Fibroblast of lung (primary cell): ENCODE measurements at places on chromosomes 11 and 22.

DNA sequence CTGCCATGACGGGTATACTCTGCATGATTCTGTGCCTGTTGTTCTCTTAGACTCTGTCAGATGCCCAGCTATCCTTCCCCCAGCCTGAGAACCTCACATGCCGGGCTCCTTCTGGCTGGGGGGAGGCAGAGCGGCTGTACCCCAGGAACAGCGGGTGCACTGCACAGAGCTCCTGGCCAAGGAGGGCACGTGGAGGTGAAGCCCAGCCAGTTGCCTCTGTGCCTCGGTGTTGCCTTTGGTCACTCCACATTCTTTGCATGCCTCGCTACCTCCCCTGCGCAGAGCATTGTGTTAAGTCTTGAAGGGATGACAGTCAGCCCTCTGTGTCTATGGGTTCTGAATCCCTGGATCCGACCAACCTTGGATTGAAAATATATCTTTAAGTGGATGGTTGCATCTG is 77.7 kb downstream of the FEZ1 start:
- DNase-seq = no peak

GRCh38 chr11:123740787-123741158 is 687 bp downstream of the ZNF202 start:
- peak; percentile 3 for DNase-seq

DNA sequence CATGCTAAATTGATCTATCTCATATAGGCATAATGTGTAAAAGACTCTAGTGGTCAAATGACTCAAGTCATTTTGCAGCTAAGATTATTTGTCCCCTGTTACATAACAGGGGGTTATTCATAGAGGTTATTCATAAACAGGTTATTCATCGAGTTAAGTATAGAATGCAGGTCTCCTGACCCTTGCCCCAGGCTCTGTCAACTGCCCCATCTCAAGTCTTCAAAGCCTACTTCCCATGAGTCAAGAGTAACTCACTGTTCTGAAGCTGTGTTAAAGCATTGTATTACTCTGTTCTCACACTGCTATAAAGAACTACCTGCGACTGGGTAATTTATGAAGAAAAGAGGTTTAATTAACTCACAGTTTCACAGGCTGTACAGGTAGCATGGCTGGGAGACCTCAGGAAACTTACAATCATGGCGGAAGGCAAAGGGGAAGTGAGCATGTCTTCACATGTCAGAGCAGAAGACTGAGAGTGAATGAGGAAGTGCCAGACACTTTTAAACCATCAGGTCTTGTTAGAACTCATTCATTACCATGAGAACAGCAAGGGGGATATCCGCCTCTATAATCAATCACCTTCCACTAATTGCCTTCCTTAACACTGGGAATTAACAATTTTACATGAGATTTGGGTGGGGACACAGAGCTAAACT is 226.2 kb upstream of the BLID start:
- DNase-seq = no peak

GRCh38 chr11:122655527-122656072 is at the start of gene UBASH3B:
TSS of gene UBASH3B (plus strand) at chr11:122655722. CDS start at chr11:122656050, 328 bp downstream.
- DNase-seq = peak; percentile 93

- no peak for DNase-seq
Measured at GRCh38 chr11:11672101-11672500, 50.3 kb upstream of the GALNT18 start.

GRCh38 chr11:117663821-117664220 is 133.2 kb downstream of the DSCAML1 start:
- no peak for DNase-seq

DNA sequence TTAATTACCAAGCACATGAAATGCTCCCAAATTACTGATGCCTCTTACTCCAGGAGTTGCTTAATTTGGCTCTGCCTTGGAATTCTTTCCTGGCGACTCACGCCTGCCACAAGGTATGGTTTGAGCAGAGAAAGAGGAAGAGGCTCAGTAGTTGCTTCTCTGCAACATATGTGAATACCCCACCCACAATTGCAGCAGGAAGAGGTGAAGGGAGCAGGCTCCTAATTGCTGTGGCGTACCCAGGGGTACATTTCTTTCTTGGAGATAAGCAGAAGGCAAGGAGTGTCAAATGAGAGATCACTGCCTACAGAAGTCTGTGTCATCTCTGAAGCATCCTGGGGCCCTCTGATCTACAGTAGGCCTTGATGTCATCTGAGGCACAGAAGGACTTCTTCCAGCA is 10.6 kb upstream of the NNMT start:
- peak; percentile 77 for DNase-seq

DNA sequence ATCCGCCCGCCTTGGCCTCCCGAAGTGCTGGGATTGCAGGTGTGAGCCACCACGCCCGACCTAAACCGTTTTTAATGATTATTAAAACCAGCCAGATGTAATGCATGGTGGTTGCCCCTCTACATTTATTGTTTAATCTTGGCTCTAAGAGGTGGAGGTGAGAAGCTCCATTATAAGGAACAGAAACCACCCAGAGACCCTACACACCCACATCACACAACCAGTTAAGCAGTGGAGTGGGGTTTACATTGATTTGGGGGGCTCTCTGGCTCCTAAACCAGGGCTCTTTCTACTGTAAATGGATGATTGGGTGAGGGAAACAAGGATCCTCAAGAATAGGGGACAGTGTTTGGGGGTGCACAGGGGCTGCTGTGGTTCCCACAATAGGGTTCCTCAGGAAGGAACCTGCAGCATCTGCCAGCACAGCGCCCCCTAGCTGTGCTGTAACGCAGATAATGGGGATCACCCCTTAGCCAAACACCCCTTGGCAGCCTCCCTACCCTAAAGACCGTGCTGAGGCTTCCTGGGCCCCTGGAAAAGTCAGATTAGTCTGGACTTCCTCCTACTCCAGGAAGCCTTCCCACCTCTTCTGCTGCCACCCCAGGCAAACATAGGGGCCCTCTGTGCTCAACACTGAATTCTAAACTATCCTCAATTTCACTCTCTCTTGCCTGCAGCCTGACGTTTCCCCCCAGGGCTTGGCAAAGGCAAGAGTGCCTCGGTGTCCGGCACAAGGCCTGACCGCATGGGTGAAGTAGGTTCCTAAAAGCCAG is 2.4 kb downstream of the MPST start:
- peak; percentile 25 for DNase-seq

GRCh38 chr11:103619480-103619879 is 417.0 kb upstream of the DDI1 start:
- DNase-seq = no peak

DNA sequence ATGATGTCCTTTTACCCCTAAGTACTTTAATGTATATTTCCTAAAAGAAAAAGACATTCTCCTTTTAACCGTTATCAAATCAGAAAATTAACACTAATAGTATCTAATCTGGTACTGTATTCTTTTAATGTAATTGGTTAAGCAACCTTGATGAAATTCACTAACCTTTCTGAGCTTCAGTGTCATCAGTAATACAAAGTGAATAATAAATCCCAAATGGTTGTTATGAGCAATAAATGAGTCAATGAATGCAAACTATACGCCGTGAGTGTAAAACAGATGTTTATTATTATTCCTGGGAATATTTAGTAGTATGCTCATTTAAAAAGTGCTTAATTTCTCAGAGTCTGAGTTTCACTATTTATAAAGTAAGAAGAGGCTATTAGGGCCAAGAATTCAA is 21.5 kb downstream of the UEVLD start:
- peak; percentile 10 for DNase-seq

GRCh38 chr11:115500547-115501501 is 3.4 kb downstream of the CADM1 start:
- DNase-seq = no peak

- no peak for DNase-seq
Measured at GRCh38 chr11:123483058-123483457, 53.0 kb downstream of the GRAMD1B start.

DNA sequence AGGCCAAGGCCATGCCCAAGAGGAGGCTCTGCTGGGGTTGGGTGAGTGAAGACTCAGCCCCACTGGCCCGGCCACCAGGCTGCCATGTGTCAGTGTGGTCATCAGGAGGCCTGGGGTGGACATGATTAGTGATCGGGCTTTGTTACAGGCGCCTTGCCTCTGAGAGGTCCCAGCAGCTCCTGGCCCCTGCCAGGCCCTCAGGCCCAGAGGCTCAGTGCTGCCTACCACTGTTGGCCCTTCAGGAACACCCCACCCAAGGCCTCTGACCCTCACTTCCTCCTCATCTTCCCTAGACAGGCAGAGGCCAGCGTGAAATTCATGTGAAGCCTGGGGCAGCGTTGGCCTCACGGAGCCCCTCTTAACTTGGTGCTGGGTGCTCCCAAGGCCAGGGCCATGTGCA is 2.2 kb downstream of the MRPL23 start:
- no peak for DNase-seq

- DNase-seq = peak; percentile 58
Measured at GRCh38 chr11:57213342-57214097, 23.5 kb downstream of the APLNR start.

- no peak for DNase-seq
Measured at GRCh38 chr22:19068784-19069271, 53.4 kb downstream of the DGCR2 start.

DNA sequence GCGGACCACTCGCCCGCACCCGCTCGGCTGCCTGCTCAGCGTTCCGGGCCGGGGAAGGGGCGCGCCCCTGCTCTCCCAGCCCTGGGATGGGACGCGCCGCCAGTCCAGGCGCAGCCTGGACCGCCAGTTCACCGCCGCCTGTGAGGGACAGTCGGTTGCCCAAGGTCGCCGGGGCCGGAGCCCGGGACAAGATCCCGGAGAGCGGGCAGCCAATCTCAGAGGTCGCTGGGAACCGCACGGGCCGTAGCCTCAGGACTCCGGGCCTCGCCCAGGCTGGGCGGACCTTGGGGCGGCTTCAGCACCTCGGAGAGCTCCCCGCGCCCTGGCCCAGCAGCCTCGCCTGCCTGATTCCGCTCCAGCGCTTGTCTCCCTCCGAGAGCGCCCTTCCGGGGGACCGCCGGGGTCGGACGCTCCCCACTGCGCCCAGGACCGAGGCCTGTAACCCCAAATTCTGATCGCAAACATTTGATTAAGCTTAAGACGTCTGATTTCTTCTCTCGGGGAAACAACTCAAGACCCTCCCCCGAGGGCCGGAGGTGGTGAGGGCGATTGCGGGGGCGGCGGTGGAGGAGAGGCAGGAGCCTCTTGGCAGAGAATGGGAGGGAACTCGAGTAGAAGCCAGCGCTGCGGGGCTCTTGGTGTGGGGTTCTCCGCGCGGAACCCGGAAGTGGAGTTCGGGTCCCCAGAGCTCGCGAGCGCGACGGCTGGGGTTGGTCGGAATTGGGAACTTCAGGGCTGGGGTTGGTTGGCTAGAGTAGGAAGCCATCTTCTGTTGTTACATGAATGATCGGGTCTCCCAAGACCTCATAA is 1.1 kb upstream of the CHRM4 start:
- peak; percentile 71 for DNase-seq

DNA sequence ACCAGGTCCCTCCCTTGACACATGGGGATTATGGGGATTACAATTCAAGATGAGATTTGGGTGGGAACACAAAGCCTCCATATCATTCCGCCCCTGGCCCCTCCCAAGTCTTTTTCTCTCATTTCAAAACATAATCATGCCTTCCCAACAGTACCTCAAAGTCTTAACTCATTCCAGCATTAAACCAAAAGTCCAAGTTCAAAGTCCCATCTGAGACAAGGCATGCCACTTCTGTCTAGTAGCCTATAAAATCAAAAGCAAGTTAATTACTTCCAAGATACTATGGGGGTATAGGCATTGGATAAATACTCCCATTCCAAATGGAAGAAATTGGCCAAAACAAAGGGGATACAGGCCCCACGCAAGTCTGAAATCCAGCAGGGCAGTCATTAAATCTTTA is 19.7 kb upstream of the EIF4G2 start:
- no peak for DNase-seq

DNA sequence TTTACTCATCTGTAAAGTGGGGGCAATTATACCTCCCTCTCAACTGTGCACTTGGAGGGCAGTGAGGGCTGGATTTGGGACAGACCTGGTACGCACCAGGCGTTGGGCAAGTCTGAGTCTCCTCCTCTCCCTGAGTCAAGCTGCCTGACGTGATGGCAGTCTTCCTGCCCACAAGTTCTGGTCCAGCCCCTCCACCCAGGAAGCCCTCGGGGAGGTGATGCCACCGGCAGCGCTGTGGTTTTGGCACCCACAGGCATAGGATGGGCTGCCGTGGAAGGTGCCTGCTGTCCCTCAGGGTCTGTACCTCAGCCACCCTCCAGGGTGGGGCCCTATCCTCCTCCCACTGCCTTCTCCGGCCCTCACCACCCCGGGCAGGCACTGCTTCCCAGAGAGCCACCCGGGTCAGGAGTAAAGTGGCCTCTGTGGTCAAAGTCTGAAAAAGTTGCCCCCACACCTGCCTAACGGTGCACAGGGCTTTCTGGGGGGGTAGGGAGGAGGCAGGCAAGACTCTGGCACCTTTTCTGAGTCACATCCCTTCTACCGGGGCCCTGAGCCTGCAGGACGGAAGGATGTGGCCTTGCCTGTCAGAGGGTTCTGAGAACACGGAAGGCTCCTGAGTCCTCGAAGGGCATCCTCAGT is 6.5 kb upstream of the APOBEC3H start:
- DNase-seq = no peak

DNA sequence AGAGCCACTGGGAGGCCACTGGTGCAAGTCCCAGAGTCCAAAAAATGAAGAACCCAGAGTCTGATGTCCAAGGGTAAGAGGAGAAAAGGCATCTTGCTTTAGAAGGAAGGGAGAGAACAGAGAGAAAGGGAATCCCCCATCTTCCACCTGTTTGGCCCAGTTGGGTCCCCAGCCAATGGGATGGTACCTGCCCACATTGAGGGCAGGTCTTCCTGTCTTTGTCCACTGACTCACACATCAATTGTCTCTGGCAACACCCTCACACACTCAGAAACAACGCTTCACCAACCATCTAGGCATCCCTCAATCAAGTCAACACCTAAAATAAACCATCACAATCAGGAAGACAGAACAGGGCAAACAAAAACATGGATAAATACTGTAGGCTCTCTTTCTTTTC is 6.3 kb downstream of the COMMD9 start:
- no peak for DNase-seq

DNA sequence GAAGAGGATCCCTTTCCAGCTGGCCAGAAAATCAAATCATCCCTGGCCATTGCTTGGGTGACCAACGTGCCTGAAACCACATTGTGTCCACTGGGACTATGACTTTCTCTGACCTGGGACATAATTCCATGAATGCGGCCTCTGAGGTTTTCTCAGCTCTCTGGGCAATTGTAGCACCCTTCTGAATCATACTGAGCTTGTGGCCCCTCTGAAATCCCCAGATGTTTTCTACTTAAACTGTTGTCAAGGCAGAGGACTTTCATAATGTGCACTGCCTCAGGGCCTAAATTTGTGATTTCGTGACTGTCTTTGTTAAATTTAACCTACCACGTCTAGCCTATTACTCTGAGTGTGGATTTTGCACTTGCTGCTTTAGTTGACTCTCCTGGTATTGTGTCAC is 321.1 kb upstream of the PLET1 start:
- DNase-seq = no peak

DNA sequence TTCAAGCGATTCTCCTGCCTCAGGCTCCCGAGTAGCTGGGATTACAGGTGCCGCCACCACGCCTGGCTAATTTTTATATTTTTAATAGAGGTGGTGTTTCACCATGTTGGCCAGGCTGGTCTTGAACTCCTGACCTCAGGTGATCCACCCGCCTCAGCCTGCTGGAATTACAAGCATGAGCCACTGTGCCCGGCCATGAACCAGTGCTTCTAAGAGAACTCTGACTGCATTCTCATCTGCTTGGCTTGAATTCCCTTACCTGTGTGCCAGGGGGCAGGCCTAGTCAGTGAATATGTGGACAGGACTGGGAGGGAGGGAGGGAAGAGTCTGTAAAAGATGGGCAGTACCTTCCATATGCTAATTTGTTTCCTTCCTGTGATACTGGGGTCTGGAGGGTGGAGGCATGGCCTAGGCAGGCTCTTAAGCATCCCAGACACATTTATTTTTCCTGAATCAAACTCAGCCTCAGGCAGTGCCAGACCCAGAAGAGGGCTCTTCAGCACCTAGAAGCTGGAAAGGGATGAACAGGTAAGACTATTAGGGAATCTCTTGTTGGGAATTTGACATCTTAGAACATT is 6.6 kb downstream of the RPS25 start:
- no peak for DNase-seq
